ENCODE measurements at places on chromosomes 11 and 22.
A peak's percentile ranks its signal among the peaks of the same experiment; 100 is the strongest.

GRCh38 chr11:73152861-73153483 is 10.9 kb upstream of the FCHSD2 start:
- peak; percentile 36 for DNase-seq

DNA sequence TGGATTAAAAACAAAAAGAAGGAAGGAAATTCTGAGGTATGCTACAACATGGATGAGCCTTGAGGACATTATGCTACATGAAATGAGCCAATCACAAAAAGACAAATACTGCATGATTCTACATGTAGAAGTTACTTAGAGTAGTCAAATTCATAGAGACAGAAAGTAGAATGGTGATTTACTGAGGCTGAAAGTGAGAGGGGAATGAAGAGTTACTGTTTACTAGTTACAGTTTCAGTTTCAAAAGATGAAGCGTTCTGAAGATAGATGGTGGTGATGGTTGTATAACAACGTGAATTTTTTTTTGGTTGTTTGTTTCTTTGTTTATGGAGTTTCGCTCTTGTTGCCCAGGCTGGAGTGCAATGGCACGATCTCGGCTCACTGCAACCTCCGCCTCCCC is 9.5 kb downstream of the OR5P2 start:
- DNase-seq = no peak

- DNase-seq = no peak
Observed at GRCh38 chr11:16883174-16883573, 131.0 kb downstream of the PLEKHA7 start.

GRCh38 chr11:110679323-110679975 is 32.8 kb downstream of the ARHGAP20 start:
- no peak for DNase-seq

DNA sequence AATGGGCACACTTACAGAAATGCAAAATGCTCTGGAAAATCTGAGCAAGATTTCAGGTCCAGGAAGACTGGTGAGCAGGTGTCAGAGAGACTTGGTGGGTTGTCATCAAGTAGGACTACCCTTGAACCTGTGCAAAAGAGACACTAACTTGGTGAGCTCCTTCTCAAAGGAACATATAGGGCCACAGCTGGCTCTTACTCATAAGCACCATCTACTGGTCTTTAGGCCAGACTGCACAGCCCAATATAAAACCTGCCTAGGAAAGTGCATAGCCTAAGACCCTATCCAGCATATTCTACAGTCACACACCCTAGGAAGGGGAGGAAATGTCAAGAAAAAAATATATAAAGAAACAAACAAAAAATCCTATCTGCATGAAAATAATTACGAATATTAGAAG is 18.2 kb upstream of the OR10W1 start:
- DNase-seq = no peak

DNA sequence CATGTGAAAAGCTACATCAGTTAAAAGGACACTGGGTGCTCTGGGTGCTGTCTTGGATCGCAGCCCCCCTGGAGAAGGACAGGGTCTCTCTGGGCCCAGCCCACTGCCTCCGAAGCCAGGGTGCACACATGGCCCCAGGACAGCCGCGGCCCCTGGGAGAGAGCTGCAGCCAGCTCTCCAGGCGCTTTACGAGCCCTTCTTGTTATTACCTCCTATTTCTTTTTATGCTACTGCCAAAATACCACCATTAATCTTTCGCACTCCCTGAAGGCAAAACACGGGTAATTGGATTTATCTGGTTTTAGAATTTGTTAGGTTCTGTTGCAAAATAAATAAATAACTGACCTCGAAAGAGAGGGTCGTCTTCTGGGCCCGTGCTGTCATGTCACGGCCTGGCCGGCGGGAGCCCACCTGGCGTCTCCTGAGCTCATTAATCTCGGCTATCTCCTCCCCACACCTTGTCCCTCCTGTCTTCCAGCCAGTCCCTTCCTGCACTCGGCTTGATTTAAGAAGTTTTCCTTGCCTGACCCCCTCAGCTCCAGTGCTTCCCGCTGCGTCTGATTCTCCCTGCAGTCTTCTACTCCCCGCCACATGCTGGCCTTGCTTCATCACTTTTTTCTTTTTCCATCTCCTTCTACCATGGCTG is 611.7 kb downstream of the OPCML start:
- DNase-seq = no peak

DNA sequence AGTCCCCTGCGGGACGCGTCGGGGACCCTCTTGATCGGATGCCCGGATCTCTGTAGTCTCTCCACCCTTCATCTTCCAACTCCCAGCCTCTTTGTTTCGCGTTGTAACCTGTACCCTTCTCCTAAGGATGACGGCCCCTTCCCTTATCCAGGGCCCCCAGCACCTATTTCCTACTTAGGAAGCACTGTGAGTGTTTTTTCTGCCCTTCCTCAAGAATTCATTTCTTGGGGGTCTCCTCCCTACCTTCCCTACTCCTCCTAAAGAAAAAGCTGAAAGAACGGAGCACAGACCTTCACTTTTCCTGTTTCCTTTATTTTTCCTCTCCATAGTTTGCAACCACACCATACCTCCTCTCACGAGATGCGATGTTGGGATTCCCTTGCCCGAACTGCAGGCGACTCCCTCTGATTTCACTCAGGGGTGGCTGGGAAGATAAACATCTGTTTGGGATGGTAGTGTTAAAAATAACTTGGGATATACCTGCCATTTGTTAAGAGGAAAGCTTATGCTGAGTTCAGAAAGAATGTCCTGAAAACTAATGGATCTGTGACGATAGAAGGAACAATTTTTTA is 593 bp downstream of the FAM118B start:
- DNase-seq = no peak

DNA sequence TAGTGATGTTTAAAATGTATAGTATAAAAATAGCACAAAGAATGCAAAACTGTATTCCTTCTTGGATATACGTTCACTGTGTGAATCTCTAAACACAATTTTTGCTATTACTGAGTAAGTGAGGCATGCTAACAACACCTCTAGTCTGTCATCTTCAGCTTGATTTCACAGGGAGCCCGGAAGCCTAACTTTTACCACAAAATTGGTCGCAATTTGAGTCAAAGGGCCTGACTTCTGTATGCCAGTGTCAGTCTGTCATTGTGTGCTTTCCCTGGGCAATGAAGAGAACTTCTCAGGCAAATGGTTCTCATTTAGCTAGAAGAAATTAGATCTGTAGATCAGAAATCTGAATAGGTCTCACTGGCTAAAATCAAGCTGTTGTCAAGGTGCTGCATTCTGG is 1059.5 kb downstream of the FAM181B start:
- DNase-seq = no peak

DNA sequence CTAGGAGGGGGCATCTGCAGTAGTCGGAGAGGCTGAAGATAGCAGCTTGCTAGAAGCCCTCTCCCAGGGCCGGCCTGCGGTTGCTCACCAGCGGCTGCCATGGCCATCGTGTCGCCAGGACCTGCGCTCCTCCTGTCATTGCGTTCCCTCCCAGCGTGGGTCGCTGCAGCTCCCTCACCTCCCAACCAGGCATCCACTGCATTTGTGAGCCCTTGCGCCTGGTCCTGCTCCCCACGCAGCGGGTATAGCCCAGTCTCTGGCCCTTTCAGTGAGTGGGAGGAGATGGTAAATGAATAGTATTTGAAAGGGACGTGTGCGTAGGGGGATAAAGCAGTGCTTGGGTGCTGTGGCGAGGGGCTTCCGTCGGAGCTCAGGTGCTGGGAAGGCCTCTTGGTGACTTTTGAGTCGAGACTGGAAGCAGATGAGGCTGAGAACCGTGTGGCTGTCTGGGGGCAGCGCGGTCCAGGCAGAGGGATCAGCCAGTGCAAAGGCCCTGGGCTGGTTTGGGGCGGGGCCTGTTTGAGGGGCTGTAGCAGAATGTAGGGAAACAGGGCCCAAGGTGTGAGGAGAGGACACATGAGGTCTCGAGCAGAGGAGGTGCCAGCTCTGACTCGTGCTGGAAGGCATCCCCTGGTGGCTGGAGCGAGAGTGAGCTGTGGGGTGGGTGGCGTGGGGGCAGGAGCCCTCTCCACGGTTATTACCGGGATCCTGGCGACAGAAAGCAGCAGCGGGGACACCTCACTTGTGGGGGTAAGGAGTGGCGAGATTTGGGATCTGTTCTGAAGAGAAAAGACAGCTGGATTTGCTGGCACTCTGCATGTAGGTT is 39.3 kb downstream of the LRP5 start:
- no peak for DNase-seq

- DNase-seq = no peak
Observed at GRCh38 chr22:17672417-17672991, 33.9 kb downstream of the BCL2L13 start.

DNA sequence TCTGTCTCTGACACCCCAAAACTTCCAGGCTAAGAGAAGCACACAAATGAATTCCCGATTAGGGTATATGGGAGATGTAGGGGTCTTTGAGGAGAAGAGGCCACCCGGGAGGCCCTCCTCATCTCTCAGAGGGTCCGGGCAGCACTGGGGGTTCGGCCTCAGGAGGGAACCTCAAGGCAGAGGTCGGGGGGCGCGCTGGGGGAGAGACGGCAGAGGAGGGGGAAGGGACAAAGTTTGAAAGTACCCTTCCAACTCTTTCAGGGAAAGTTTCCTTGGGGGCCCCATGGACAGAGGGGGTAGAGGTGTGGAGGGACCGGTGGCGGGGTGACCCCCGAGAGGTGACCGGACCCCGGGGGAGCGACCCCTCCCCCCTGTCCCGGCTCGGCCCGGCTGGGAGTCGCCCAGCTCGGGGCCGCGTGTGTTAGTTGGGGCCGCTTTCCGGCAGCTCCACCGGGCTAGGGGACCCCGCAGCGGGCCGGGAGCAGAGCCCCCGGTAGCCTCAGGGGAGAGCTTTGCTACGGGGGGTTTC is 3.3 kb upstream of the GCAT start:
- no peak for DNase-seq

GRCh38 chr11:117374316-117375055 is 46.8 kb downstream of the CEP164 start:
- DNase-seq = no peak

DNA sequence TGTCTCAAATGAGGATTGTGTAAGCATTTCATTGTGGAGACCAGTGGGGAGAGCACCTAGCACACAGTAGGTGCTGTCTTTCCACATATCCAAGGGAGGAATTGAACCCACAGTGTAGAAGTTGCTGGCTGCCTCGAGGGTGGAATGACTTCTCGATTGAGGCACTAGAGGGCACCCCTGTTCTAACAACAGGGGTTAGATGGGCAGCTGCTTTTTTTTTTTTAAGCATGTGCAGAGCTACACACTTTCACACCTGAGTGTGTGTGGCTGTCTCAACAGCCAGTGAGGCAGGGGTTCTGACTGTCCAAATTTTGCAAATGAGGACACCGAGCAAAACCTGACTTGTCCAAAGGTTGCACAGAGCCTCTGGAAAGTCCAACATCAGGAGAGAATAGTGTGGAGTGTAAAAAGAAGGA is 118.2 kb upstream of the CRYBB3 start:
- DNase-seq = peak; percentile 60

- DNase-seq = no peak
Observed at GRCh38 chr22:25566898-25567235, 2.4 kb downstream of the GRK3 start.

- DNase-seq = no peak
Observed at GRCh38 chr22:19701420-19702145, 12.7 kb upstream of the SEPTIN5 start.

DNA sequence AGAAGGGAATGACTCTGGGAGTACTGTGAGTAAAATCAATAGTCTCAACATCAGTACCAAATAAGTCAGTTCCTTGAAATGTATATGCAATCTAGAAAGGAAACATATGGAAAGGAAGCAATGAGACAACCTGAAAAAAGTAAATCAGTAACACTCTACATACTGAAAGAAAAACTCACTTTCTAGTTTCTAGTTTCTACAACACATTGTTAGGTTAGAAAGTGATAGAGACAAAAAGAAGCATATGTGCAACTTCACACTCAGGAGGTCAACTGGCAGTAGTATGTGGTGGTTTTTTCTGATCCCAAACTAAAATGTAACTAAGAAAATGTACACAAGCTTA is 156.5 kb upstream of the SOX6 start:
- no peak for DNase-seq

GRCh38 chr11:120339394-120339890 is 3.2 kb downstream of the ARHGEF12 start:
- no peak for DNase-seq

DNA sequence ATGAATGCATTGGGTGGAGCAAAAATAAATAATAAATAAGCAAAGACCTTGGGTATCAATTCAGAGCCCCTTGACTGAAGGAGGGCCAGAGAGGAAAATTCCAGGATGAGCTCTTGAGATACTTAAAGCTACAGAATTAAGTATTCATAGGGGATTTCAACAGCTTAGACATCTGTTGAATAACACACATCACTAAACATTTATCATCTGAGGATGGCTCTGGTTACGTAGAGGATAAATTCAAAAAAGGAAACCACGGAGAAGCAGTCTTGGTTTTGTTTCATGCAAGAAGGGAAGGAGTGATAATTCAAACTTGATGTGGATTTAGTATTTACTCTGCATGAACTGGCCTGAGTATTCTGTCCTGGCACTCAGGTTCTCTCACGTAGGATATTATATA is 29.8 kb downstream of the ARHGAP42 start:
- no peak for DNase-seq

DNA sequence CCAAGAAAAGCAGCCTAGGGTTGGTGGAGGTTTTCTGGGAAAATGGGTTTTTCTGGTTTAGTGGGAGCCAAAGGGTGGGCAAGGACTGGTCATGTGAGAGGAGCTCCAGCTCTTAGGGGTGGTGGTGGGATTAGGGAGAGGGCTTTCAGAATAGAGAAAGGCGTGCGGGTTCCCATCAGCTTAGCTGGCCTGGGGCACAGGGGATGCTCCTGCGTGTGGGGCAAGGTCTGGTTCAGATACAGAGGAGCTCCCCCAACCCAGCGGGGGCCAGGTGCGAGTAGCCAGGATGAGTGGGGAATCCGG is 644 bp downstream of the TMEM134 start:
- DNase-seq = no peak

DNA sequence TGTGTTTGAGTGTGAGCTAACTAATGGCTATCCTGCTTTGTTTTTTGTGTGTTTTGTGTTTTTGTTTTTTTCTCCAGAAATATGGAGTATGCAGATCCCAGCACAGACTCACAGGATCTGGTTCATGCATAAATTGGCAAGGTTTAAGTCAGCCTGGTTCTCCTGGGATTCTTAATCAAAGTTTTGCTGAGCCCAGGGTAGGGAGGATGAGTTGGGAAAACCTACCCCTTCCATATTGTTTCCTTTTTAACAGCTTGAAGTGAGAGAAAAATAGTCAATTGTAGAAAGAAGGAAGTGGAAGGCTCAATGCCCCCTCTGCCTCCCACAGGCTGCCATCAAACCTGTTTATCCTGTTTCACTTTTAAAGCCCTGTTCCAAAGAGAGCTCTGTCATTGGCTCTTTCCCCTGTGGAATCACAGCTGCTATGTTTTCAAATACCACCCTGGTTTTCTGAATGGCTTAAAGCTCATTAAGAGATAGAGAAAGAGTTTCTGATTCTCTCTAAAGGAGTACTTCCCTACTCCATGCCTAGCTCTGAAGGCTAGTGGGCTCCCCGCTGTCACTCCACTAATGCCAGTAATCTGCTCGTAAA is 23.4 kb upstream of the CADM1 start:
- no peak for DNase-seq

GRCh38 chr11:76783294-76783895 is at the start of gene TSKU:
TSS of gene TSKU (plus strand) at chr11:76783356. CDS start at chr11:76795617, 12,261 bp downstream.
- DNase-seq = no peak

- no peak for DNase-seq
Observed at GRCh38 chr11:41897991-41898390, 438.5 kb upstream of the LRRC4C start.
